NCI-H82 (cell line): ENCODE measurements at places on chromosomes 2 and 18.
A peak's percentile ranks its signal among the peaks of the same experiment; 100 is the strongest.

GRCh38 chr2:37767959-37768925, 96.8 kb upstream of the CDC42EP3 start:
- no peak for DNase-seq

DNA sequence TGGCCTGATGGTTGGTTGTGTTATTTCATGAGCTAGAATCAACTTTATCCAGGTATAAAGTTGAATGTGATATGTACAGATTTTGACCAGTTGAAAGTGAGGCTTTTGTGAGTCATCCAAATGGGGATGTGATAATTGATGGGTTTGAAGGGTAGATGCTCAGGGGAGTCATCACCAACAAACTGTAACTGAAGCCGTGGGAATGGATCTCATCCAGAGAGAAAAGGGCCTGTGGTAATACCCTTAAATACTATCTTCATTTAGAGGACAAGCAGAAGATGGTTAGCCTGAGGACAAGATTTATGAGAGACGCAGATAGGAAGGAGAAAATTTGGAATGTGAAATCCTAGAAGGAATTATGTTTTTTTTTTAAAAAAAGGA, 90.5 kb upstream of the MYO3B start:
- DNase-seq: no peak

- DNase-seq: peak; percentile 85
These were observed 147.0 kb upstream of the KLHL14 start for GRCh38 chr18:32919799-32920198.

DNA sequence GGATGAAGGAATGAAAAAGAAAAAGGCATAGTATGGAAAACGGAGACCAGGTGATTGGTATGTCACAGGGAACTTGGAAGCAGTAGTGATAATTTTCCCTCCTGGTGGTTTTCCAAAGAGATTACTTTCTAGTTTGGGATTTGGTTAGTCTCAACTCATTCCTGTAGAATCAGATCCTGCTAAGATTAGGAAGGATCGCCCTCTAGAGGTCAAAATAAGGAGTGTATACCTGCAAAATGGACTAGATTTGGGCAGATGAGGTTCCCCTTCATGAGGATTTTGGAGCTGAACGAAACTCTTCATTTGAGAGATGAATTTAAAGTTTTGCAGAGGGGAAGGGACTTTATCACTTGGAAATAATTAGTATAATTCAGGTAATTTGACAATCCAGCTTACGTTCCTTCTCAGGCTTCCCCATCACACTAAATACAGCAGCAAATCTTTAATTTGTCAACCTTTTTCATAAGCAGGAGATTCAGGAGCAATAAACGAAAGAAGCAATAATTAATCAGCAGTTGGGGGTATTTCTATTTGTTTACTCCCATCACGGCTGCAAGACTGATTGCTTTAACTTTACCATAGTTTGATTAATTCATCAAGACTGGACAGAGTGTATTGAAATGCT, 65.2 kb downstream of the CCDC195 start:
- DNase-seq: peak; percentile 80

- DNase-seq: no peak
These were observed 27.5 kb downstream of the BUB1 start for GRCh38 chr2:110650346-110650745.

DNA sequence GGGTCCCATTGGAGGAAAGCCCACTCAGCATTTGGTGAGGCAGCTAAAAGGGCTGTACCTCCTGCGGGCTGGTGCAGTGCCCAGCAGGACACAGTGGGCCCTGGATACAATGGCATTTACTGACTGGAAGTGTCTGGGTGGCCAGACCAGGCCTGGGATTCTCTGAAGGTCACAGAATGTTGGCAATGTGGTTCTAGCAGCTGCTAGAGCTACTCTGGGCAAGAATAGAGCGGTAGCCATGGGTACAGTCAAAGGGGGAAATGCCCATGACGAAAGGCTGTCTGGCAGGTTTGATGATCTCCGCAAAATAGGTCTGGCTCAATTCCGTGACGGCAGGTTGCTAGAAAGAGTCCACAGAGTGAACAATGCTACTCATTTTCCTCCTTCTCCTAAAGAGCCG, 241.8 kb downstream of the AFF3 start:
- no peak for DNase-seq

- DNase-seq: no peak
These were observed 30.5 kb downstream of the PDK1 start for GRCh38 chr2:172586245-172586891.

DNA sequence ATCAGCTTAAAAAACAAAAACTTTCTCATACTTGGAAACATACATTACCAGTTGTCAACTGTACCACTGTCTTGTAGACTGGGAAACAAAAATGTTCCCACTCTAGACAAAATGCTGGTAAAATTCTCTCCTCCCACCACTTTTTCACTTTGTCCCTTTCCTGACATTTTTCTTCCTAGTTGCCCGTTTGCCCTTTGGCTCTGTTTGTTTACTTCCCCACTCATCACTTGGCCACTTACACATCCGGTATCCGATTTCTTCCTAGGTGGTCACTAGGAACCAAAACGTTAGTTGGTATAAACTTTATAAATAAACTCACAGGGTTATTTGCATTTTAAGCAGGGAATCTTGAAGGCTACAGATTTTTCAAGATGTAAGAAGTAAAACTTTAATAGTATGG, 84.9 kb downstream of the METTL4 start:
- no peak for DNase-seq

DNA sequence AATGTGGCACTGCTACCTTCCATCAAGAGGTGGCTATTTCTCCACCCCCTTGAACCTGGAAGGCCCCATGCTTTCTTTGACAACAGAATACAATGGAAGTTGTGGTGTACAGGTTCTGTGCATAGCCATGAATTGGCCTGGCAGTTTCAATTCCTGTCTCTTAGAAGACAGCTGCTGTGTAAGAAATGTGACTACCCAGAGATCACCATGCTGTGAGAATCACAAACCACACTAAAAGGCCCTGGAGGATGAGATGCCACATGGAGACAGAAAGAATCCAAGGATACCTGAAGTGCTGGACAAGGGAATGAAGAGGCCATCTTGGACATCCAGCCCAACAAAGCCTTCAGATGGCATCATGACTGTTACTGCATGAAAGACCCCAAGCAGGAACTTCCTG, 47.7 kb upstream of the EHBP1 start:
- DNase-seq: no peak

DNA sequence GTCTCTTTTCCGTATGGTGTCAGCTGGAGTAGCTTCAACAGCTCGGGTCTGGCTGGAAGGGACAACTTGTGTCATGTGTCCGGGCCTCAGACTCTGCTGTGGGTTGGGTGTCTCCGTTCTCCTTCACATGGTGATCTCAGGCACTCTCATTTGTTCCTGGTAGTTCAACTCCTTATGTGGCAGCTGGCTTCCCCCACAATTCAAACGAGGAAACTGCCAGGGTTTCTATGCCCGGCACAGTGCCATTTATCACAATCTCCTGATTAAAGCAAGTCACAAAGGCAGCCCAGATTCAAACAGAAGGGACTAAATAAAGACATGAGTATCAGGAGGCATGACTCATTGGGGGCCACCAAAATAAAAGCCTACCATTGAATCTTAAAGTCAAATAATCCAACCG, 22.7 kb downstream of the MRO start:
- DNase-seq: no peak

DNA sequence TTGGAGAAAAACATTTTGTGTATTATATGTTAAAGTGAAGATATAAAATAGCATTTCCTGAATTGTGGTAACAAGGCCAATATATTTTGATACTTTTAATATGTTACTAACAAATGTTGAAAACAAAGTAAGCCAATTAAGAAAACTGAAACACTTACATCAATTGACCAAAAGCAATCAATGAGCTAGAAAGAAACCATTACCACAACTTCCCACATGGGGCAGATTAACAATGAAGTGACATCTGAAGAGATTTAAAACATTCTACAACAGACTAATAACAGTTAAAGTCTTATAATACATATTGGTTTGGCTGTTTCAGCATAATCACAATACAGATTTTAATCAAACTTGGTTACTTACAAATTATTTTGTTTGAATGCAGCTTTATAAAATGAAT, 282.4 kb upstream of the NETO1 start:
- DNase-seq: no peak

DNA sequence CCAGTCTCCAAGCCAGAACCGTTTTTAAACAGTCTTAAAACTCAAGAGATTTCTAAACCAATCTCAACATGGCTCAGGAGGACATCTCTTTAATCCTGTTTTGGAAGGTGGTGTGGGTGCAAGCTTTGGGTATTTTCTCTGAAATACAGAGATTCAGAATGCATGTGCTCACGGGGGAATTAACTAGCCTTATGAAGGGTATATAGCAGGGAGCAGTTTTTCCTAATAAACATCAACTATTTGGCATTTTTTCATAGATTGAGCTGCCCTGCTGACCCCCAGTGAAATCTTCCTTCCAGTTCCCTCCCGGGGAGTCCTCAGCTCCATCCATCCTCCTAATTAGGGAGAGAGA, 122.6 kb downstream of the SMAD7 start:
- DNase-seq: no peak

- no peak for DNase-seq
These were observed 132.8 kb downstream of the ARHGAP15 start for GRCh38 chr2:143261986-143262385.
